ENCODE measurements at places on chromosomes 1 and 21.

DNA sequence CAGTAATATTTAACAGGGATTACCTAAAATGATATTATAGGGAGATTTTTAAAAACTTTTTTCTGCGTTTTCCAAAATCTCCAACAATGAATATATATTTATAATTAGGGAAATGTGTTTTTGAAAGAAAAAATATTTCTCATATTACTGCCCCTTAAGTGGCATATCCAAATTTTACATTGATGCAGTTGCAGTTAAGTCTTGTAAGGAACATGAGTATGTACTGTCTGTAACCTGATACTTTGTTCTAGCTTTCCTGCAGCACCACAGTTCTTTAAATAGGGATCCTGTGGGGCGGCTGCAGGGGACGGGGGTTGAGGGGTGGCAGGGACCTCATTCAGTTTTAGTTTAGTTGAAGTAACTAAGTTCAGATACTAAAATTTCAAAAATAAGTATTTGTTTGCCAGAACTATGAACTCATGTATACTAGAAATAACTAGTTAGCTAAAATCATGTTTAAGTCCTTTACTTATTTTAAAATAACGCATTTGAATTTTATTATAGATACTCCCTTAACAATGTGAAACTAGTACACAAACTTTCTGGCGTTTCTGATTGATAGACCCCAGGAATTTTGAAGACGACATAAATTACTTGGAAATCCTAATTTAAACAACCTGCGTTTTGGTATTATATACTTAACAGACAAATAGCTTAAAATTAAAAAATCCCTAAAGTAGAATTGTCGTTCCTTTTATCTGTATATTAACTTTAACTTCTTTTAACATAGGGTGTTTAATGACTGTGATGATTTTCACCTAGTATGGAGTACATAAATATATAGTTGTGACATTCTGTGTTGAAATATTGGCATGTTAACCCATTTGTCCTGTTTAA is 639 bp upstream of the DNAJB4 start:
- DNase-seq, result peak; percentile 45

GRCh38 chr1:188590641-188591040 is 1761.9 kb downstream of the PLA2G4A start:
- DNase-seq, result no peak

- peak; percentile 57 for DNase-seq
These were observed 73.6 kb downstream of the ZNF281 start for GRCh38 chr1:200336101-200336845.

GRCh38 chr1:93925206-93925605 is 16.0 kb upstream of the GCLM start:
- no peak for DNase-seq

GRCh38 chr1:165597883-165598675 is 33.0 kb upstream of the MGST3 start:
- peak; percentile 97 for DNase-seq
